ENCODE measurements at places on chromosomes 11 and 22.

- no peak for DNase-seq
These were observed 27.8 kb downstream of the LGR4 start for GRCh38 chr11:27444801-27445215.

- DNase-seq = no peak
These were observed 162.4 kb upstream of the SYN3 start for GRCh38 chr22:33220476-33221080.

- DNase-seq = no peak
These were observed 47.4 kb downstream of the MED15 start for GRCh38 chr22:20554824-20555223.

GRCh38 chr11:14306481-14306880 lies 52.5 kb downstream of the RRAS2 start:
- no peak for DNase-seq

GRCh38 chr11:1906181-1906580 lies 13.3 kb upstream of the TNNT3 start:
- DNase-seq = no peak

DNA sequence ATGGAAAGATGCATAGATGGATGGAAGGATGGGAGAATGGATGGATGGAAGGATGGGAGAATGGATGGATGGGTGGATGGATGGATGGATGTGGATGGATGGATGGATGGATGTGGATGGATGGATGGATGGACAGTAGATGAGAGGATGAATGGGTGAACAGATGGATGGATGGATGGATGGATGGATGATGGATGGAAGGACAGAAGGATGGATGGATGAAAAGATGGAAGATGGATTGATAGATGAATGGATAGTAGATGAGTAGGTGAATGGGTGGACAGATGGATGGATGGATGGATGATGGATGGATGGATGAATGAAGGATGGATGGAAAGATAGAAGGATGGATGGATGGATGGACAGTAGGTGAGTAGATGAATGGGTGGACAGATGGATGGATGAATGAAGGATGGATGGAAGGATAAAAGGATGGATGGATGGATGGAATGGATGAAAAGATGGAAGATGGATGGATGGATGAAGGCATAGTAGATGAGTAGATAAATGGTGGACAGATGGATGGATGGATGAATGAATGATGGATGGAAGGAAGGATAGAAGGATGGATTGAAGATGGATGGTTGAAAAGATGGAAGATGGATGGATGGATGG lies 15.5 kb downstream of the FGF3 start:
- DNase-seq = no peak

GRCh38 chr11:94328587-94329080 lies 24.3 kb downstream of the IZUMO1R start:
- DNase-seq = no peak

- DNase-seq = no peak
These were observed 47.6 kb upstream of the FIBIN start for GRCh38 chr11:26946257-26946716.

DNA sequence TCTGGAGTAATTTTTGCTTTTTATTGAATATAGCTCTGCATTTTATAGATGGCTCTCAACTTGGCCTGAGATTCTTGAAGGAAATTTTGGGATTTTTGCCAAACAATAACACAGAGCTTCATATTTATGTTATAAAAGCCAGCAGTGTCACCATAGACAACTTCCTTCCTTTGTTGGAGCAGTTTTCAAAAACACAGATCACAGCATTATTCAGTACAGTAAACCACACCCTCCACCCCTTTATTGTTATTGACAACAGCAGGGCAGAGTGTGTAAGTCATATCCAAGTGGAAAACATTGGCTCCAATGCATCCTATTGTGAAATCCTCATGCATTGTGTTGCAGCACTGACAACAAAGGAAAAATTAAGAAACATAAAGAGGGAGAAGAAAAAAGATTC lies 62.6 kb upstream of the PRSS23 start:
- DNase-seq = no peak

GRCh38 chr11:104120493-104121137 lies 43.3 kb downstream of the PDGFD start:
- DNase-seq = no peak

- no peak for DNase-seq
These were observed 84.5 kb downstream of the BCR start for GRCh38 chr22:23264610-23265367.

DNA sequence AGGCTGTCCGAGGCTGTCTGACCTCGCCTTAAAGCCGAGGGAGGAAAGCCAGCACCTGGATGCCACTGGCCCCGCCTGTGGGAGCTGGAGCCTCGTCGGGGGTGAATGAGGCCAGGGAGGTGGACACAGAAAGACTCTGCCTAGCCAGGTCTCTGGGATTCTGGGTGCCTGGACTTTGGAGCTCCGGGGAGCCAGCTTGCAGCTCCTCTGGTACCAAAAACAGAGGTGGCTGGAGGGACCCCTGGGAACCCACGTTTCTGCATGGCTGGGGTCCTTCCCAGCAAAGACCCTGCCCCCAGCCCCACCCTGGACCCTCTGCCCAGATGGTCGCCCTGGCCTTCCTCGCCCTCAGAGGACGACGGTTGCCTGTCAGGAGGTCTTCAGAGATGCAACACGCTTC lies 239.7 kb downstream of the BRD1 start:
- DNase-seq = no peak

- no peak for DNase-seq
These were observed 45.8 kb upstream of the FIBIN start for GRCh38 chr11:26947904-26948639.

- DNase-seq = no peak
These were observed 56.7 kb downstream of the PHF21B start for GRCh38 chr22:44952863-44953746.

DNA sequence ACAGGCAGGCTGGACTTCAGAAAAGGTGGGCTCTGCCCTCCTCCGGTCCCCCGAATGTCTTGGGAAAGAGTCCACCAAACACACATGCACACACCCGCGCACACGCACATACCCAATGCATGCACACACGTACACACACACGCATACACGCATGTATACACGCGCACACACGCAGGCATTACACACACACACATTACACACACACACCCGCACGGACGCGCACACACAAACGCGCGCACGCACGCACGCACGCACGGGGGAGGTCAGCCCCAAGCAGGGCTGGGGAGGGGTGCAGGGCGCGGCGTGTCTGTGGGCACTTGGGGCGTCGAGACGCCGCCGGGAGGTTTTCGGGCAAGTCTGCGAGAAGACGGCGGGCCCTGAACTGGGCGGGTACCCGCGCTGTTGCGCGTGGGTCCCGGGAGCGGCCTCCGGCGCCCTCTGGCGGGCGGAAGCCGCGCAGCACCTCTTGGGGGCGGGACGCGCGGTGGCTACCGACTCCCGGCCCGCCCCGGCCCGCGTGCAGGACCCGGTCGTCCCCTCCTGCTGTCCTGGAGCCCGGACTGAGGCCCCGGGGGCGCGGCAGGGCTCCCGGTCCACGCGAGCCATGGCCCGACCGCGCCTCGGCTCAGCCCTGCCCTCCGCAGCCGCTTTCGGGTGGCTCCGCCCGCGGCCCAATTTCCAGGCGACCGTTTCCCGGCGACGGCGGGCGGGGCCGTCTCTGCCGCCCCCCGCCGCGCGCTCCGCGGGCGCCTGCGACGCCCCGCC lies 3.6 kb downstream of the SEPTIN5 start:
- peak; percentile 71 for DNase-seq

DNA sequence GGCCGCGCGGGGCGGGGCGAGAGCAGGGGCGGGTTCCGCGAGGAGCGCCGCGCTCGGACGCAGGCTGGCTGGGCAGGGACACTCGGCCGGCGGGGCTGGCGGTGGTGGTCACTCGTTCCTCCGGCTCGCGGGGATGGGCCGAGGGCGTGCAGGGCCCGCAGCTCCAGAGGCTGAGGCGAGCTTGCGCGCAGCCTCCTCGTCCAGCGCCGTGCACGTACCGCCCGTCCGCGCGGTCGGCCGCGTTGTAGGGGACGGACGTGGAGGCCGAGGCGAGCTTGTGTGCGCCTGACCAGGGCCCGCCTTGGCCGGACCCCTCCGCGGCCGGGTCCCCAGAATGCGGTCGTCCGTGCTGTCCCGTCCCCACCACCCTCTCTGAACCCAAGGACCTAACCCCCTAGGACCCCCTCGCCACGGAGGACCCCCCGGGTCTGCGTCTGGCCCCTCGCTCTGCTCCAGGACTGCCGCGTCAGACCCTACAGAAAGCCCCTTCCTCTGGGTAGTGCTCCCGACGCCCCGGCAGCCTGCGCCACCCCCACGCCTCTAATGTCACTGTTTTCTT lies 569 bp upstream of the YPEL1 start:
- no peak for DNase-seq

GRCh38 chr11:64619811-64620380 lies 28.9 kb downstream of the SLC22A12 start:
- peak; percentile 91 for DNase-seq

DNA sequence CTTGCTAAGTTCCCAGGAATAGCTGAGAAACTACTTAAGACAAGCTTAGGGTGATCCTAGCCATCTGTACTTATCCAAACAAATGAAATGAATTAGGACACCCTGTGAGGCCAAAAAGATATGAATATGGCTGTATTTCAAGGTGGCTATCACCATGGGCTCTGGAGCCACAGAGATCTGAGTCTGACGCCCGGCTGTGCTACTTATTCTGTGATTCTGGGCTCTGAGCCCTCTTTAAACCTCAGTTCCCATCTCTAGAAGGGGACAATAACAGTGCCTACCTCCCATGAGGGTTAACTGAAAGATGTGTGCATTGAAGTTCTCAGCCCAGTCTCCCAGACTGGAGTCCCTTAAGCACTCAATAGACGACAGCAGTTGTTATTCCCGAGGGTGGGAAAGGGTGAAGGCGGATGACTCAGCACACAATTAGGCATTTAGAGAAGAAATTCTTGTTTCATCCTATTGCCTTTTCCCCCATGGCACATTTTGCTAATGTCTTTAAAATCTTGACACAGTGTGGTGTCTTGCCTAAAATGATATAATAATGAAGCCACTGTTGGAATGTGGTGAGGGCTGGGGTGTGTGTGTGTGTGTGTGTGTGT lies 132.5 kb downstream of the ADAMTS15 start:
- DNase-seq = peak; percentile 81

DNA sequence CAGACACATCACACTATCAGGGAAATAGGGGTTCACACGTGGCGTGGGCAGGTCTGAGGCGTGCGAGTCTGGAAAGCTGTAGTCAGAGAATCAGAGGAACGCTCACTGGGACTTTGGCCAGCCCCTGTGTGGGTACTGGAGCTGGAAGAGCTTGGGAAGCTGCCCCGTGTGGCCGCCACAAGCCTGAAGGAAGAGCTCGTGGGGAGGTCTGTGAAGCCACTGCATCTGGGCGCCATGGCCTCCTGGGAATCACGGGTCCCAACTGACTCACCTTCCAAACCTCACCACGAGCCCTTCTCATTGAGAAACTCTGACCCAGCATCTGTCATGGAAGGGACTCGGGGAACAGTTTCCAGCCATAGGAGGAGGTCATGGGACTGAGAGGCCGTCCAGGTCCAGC lies 5.9 kb upstream of the MRGPRF start:
- DNase-seq = no peak

DNA sequence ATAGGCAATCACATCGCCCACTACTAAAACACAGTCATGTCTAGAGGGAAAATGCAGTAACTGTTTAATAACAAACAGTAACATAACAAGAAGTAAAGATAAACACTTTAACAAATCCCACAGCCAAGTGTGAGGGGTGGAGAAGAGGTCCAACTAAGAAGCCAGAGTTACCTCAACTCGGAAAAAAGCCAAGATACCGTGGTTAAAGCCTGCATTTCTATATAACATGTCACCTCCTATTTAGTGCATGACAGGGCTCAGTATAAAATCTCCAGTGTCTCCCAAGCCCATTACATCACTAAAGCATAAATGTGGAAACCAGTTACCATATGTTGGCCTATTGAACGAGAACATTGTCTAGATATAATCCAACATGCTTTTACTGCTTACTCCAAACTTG lies 281.7 kb downstream of the LRRC4C start:
- DNase-seq = no peak

- peak; percentile 10 for DNase-seq
These were observed 57.1 kb downstream of the ST14 start for GRCh38 chr11:130216591-130217132.

GRCh38 chr11:74418509-74418895 lies 20.3 kb upstream of the PGM2L1 start:
- no peak for DNase-seq

DNA sequence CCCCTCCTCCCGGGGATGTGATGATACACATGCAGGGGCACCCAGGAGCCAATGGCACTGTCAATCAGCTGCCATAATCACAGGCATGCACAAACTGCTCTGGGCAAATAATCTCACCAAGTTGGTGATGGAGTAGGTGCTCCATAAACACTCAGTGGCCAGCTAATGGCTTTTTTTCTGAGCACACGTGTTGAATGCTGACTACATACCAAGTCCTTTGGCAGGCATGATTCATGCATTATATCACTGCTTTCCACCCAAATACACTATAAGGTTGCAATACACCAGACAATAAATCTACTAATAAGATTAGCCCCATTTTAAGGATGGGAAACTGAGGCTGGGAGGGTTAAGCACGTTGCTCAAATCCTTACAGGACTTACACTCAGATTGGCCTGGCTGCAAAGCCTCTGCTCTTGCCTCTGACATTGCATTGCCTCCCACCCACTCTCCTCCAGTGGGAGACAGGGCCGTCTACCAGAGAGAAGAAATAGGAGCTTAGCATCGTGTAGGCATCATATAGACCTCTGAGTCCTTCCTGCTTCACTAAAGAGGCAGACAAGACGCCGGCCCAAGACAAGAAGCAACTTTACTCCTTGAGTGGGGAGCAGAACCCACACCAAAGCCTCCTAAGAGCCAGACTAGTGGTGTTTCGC lies 32.7 kb upstream of the ACCSL start:
- no peak for DNase-seq

DNA sequence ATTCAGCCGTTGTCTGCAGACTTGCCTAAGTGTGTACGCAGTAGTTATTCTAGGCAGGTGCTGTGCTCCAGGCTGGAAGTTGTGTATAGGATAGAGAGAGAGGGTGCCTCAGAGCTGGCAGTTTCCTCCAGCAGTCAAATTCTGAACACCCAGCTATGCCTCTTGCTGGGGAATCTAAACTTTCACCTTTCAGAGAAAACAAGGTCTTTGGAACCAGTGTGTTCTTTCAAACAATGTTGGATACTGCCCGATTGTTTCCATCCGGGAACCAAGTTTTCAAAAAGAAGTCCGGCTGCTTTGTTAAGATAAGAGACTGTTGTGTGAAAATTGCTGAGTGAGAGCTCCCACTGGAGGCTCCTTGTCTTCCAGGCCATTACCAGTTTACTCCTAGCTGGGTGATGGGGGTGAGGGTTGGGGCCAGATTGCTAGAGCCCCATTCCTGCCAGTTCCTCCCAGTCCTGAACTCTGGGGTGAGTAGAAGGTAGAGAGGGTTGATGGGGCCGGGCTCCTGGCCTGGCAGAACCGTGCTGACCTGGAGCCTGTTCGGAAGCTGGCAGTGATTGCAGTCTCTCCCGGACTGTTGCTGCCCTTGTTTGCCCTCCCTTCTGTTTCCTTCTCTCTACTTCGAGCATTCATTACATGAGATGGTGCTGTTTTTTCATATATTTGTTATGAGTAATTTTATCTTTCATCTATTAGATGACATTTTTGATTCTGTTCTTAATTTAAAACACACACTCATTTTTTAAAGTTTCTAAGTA lies 150.2 kb downstream of the TEAD1 start:
- no peak for DNase-seq

All from head of caudate nucleus (tissue), 42 donors.